ENCODE measurements at places on chromosomes 4 and X. TPM values are rescaled to one million over a fixed set of nuclear protein-coding genes. Genes with fewer than 3 reads are reported as not detected.

DNA sequence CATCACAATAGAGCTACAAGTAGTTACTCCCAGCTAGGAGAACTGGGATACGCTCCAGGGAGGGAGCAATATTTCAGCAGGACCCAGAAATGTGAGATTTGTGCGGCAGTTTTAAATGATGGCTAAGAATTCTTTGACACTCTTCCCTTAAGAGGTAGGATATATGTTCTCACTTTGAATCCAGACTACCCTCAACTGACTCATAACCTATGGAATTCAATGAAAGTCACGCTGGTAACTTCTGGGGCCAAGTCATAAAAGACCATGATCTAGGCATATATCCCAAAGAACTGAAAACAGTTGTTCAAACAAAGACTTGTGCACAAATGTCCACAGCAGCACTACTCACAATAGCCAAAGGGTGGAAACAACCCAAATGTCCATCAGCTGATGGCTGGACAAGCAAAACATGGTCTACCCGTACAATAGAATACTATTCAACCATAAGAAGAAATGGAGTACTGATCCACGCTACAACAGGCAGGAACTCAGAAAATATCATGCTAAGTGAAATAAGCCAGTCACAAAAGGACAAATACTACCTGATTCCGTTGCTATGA, 10.5 kb downstream of the CD99L2 start:
- H3K4me3 ChIP-seq: no peak overlapping the region
- no peaks in the 10 kb centered on the region for H3K36me3 ChIP-seq
- H3K27ac ChIP-seq: no peak overlapping the region
- DNase-seq: no peak
- H3K27me3 ChIP-seq: no peaks in the 10 kb centered on the region
- H3K4me1 ChIP-seq: no peaks in the 10 kb centered on the region

DNA sequence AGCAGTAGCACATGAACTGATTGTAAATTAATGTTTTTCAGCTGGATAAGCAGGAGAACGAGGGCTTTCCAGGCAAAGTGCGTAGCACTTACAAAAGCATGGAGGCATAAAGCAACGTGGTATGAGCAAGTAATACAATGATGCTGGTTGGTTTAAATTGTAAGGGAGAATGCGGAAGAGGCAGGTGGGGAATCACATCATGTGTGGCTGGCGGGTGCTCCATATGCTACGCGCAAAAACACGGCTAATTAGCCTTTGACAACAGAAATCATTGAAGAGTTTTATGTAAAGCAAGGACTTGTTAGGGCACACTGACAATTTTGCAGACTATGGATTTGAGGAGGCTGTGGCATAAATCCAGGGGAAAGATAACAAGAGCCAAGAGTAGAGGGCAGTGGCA, 14.6 kb downstream of the SYTL4 start:
- H3K36me3 ChIP-seq: no peaks in the 10 kb centered on the region
- no peak overlapping the region for H3K27ac ChIP-seq
- no peak for DNase-seq
- no peaks in the 10 kb centered on the region for H3K27me3 ChIP-seq
- H3K4me3 ChIP-seq: no peak overlapping the region

DNA sequence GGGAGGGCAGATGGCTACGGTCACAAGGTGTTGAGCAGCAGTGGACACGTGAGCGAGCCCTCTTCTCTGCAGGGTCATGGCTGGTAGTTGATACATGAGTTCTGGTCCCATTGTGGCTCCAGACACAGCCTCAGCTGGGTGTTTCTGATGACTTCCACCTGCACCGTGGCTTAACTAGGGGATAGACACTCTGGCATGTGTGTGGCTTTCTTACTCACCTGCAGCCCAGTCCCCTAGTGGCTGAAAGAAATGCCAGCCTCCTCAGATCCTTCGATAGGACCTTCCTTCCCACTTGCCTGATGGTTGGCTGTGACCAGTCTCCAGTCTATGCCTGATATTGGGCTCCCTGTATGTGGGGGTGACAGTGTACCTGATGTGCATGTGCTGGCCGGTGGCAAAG, 5.0 kb downstream of the GPR78 start:
- no peaks in the 10 kb centered on the region for H3K36me3 ChIP-seq
- H3K27ac ChIP-seq: no peak overlapping the region
- H3K4me3 ChIP-seq: no peak overlapping the region

DNA sequence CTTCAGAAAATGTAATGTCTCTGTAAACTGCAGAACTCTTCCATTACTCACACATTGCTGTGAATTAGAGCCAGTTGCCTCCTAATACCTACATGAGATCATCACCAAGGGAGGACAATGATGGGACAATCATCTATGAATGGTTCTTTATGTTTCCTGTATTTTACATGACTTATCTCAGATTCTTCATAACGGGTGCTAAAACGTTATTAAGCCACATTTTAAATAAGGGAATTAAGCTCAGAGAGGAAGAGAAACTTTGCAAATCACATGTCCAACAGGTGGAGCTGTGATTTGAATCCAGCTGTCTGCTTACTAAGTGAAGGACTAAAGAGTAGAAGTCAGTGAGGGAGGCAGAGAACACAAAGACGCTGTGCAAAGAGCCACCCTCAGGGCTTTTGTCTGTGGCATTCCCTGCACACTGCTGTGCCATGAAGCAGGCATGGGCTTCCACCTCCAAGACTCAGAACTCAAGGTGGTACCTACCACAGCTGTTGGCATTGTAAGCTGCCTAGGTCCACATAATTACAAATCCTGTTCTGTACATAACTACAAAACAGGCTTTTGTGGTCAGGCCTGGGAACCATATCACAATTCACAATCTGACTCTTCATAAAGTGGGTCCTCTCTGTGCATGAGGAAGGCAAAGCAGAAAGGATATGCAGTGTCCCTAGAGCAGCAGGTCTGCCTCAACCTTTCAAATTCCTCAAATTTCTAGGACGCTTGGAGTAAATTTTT, 12.8 kb downstream of the TBC1D9 start:
- no peaks in the 10 kb centered on the region for H3K4me1 ChIP-seq
- no peak overlapping the region for H3K27ac ChIP-seq
- DNase-seq: no peak
- H3K27me3 ChIP-seq: no peaks in the 10 kb centered on the region

- no peaks in the 10 kb centered on the region for H3K27me3 ChIP-seq
- no peak for DNase-seq
- H3K4me3 ChIP-seq: no peak overlapping the region
- peaks cover 23% of the 10 kb centered on the region for H3K4me1 ChIP-seq
These were observed 18.1 kb upstream of the CXCL2 start for GRCh38 chr4:74117024-74117534.

The CLIC2 gene
- total RNA-seq: 13.6 TPM

The MAGEB1 gene
- not detected for total RNA-seq

The DCAF12L2 gene
- 0.10 TPM for total RNA-seq

The HS6ST2 gene
- total RNA-seq: 0.20 TPM

Measured in heart left ventricle (tissue), 16 donors.